NK-92 treated with Interleukin-12 subunit alpha and Interleukin-12 subunit beta, amount 100 ng/mL, for 24 hours (cell line): ENCODE measurements at places on chromosomes 4 and X.

GRCh38 chrX:9340598-9341290 lies 124.1 kb upstream of the TBL1X start:
- DNase-seq, result peak; percentile 51

GRCh38 chr4:173498023-173498422 lies 32.0 kb downstream of the HAND2 start:
- DNase-seq, result no peak

DNA sequence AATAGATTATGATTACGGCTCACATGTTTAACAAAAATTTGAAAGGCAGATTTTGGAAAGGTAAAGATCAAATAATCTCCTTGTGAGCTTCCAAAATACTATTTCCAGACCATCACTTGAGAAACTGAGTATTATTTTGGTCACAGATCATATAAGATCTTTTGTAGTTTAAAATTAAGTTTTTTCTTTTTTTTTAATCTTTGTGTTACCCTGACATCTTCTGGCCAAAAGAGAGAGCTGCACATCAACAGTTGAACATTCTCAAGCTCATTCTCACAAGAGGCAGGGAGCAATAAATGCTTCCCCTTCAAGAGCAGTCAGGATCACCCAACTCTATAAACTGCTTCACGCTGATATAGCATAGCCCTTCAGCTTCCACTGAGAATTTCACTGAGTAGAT lies 15.9 kb downstream of the TMEM192 start:
- no peak for DNase-seq

- DNase-seq, result no peak
These were observed 59.9 kb downstream of the RTL9 start for GRCh38 chrX:110418316-110419235.

DNA sequence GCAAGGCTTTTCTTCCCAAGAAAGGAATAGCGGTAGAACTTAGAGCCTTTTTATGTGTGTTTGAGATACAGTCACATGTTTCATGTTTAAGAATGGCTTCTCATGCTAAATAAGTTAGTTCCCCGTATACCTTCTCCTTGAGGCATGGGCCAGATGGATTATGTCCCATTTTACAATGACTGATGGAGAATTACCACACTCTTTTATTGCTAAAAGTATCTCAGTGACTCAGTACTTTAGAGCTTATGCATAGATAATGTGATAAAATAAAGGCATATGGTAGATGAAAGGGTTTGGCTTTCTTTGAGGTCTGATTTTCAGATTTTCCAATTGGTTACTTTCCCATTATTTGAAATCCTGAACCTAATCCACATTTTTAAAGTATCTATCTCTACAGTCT lies 121.8 kb upstream of the BMPR1B start:
- no peak for DNase-seq

DNA sequence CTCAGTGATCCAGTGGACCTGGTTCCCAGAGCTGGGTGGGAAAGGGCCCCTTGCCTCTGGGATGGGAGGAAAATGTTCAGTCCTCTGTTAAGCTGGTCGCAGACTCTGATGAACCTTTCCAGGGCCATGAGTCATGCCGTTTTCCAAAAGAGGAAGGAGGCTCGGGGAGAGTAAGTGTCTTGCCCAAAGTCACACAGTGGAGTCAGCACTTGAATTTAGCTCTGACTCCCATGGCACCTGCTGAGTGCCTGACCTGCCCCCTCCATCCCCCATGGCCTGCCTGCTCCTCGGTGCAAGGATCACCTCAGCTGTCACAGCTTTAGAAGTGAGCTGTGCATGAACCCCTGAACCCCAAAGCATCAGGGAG lies 14.0 kb upstream of the KIAA0232 start:
- DNase-seq, result no peak
